ENCODE measurements at places on chromosomes 1 and 21.

DNA sequence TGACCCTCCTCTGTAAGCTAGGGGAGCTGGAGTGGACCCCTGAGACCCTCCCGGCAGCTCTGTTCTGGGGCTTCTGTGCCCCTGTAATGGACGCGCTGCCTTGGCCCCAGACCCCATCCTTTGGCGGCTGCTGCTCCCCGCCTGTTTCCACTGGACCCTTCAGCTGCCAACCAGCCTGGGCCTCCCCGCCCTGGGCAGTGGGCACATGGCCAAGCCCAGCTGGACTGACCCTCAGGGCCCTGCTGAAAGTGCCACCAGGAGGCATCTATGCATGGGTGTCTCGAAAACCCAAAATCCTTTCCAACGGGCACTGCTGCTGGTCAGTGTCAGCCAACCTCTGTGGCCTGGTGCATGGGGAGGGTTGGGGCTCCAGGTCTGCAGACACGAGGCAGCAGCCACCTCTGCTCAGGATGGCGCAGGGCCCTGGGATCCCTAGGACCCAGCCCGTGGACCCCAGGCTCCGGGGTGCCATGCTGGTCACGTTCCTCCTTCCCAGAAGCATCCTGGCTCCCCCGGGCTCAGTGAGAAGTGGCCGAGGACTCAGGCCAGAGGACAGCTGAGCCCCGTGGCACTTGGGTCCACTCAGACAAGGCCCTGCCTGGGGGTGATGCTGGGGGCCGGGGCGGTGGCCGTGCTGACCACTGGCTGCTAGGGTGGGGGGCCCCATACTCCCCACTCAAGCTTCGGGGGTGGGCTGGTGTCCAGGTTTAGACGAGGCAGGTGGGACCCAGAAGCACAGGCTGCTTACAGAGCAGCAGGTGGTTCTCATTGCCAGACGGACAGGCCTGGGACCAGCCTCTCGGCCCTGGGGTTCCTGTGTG lies 46.9 kb downstream of the SLX9 start:
- DNase-seq = no peak

GRCh38 chr1:7975212-7975865 lies 13.8 kb downstream of the PARK7 start:
- DNase-seq = no peak

- DNase-seq = no peak
Observed at GRCh38 chr21:25188677-25189079, 418.6 kb downstream of the MRPL39 start.

- DNase-seq = no peak
Observed at GRCh38 chr1:27774654-27775053, 1.6 kb downstream of the STX12 start.

DNA sequence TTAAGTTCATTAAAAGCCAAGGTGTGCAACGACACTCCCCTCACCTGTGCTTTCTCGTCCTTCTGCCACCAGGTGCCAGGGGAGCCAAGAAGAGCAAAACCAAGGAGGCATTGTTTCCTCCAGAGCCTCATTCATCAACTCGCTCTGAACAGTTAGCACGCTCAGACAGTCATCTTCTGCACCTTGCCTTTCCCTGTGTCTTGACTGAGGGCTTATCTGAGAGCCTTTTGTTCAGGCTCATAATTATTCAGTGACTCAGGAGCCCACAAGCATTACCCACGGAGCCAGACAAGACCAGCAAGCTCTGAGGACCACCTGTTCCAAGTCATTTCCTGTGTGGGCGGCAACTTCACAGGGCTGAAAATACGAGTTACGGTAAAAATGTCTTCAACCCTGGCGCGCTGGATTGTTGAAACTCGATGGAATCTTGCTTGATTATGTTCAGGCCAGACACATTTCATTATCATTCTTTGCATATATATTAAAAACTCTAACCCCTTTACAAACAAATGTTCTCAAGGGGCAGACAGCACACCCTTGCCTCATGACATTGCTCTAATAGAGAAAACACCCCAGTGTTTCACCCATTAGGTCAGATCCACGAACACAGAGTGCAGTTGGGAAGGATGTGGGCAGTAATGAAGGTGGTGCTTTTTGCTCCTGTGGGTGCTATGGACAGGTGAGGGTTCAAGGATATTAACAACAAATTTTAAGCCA lies 89.7 kb upstream of the RUNX1 start:
- no peak for DNase-seq

GRCh38 chr1:14975119-14975518 lies 178.4 kb upstream of the TMEM51 start:
- no peak for DNase-seq

- DNase-seq = no peak
Observed at GRCh38 chr1:20726118-20726911, 6.2 kb downstream of the SH2D5 start.

GRCh38 chr1:112083487-112083886 lies 94.0 kb upstream of the KCND3 start:
- DNase-seq = no peak

DNA sequence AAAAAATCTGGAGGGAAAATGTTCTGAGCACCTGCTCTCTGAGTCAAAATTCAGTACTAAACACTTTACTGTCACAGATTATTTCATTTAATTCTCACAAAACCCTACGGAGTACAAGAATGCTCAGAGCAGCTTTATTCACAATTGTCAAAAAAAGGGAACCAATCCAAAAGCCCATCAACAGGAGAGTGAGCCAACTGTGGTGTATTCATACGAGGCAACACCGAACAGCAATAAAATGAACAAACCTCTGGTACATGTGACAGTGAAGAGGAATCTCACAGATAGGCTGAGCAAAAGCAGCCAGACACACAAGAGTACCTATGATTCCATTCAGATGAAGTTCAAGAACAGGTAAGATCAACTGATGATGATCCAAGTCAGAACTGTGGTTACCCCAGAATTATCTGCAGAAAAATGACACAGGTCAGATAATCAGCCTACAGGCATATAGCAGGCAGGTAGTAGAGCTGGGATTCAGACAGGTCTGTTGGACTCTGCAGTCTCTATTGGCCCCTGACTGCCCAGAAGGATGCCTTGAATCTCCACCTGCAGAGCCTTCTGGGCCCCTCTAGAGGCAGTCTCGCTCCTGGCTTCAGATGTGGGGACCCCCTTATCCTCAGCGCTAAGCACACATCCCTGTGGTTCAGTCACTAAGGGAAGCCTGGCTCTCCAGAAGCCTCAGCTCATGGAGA lies 19.2 kb downstream of the SLC9A1 start:
- no peak for DNase-seq

- DNase-seq = no peak
Observed at GRCh38 chr1:211606332-211606913, 27.5 kb upstream of the SLC30A1 start.

DNA sequence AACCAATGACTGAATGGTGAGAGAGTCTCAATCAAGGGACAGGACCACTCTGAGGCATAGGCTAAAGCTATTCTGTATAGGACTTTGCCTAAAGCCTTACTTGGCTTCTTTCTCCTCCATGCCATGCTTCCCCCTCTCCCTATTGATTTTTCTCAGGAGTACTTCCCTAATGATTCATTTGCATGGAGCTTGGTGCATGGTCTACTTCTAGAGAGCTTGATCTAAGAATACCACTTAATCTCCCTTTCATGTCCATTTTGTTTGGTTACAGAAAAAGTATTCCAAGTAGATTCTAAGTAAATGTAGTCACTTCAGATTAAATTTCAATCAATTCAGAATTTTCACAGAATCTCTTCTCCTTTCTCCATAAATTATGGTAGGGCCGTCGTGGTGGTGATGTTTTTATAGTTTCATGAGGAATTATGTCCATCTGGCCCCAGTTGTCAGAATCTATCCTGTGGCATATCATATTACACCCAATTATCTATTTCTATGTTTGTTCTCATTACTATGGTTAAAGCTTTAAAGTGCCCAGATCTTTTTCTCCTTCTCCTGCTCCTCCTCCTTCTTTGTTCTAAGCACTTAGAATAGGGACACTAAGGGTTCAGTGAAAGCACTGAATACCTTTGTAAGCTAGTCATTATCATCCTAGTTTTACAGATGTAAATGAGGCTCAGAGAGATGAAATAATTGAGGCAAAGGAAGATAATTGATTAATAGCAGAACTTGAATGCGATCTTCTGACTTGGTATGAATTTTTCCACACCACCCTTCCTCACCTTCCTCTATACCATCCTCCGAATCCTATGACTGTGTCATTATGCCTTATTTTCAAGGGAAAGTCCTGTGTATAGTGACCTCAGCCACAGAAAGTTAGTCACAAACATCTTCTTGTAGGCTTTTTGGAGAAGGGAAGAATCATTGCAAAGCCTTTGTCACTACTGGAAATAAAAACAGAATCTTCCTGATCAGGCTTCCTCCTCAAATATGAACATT lies 85.6 kb upstream of the ZRANB2 start:
- no peak for DNase-seq

GRCh38 chr1:53206735-53207379 lies 10.2 kb downstream of the CPT2 start:
- no peak for DNase-seq

DNA sequence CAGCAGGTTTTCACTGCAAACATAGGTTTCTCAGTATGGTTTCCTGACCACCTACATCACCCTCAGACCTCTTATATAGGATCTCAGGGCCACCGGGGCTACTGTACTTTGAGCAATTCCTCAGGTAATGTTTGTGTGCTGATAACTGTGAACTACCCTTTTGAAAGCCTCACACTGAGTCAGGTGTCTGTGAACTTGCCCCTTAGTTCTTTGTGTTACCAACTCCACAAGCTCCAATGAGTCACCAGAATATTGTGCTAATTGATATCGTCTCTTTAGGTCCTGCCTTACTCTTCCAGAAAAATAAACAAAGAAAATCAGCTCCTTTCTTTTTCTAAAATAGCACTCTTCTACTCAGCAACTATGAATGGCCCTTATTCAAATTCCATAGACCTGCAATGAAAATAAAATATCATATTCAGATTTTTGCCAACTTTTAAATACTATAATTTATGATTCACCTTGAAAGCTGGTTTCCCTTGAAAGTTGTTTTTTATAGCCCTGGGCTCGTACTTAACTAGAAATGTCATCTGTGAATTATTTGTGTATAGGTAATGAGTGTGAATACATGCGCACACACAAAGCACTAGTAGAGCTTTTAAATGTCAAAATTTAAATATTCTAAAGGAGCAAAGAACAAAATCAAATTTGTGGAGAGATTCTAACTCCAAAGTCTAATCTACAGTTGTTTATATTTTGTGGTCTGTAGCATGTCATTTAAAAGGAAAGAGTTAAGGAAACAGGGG lies 88.1 kb upstream of the WARS2 start:
- DNase-seq = no peak

- DNase-seq = no peak
Observed at GRCh38 chr21:28357743-28358142, 634.9 kb downstream of the LTN1 start.

GRCh38 chr1:56797065-56797685 lies 22.0 kb downstream of the FYB2 start:
- no peak for DNase-seq

DNA sequence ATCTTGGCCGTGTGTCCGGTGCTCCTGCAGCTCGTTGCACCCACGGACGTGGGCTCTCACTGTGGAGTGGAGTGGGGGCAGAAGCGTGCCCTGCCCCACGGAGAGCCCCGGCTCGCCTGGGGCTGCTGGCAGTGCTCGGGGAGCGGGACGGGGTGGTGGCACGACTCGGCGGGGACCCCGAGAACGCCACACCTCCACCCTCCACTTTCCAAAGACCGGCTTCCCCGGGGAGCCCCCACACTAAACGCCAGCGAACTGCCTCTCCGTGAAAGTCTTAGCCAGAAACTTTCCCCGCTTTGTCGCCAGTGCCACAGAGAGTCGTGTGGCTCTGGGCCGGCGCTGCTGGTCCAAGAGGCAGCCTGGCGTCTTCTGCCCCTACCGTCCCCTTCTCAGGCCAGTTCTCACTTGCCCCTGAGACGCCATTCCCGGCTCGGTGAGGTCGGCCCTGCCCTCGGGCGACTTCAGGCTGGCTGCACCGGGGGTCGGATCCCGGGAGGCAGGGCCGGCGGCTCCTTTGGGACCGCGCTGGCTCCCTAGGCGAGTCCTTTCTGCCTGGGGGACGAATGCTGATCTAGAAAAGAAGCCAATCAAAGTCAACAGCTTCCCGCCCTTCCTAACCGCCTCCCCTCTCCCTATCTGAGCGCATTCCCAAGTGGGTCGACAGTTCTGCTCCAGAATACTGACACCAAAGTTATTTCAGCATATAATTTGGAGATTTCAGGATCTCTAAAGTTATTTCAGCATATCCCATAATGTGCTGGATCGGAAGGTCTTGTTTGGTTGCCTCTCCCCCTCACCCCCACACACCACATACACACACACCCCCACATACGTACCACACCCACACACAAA lies 2.6 kb upstream of the SAMD13 start:
- no peak for DNase-seq

- no peak for DNase-seq
Observed at GRCh38 chr1:98653123-98653522, 8.4 kb upstream of the SNX7 start.

DNA sequence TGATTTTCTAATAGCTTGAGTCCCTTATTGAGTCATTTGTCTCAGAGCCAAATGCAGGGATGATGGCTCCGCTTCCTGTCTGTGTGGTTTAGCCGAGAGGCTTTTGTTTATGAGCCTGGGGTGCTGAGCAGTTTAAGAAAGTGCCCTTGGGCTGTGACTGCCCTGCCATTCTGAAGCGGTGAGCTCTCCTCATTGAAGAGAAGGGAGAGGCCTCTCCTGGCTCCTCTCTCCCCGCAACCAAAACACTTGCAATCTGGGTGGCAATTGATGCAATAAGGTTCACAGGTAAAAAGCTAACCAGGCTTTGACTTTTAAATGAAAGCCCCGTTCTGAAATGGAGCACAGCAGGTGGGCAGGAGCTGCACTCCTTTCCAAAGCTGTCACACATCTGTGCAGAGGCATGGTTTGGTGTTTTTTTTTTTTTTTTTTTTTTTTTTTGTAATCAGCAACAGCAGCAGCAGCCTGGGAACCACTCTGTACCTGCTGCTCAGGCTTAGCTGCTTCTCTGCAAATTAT lies 403.7 kb downstream of the SIPA1L2 start:
- no peak for DNase-seq

- DNase-seq = no peak
Observed at GRCh38 chr1:94143809-94144176, 22.8 kb upstream of the ABCA4 start.

DNA sequence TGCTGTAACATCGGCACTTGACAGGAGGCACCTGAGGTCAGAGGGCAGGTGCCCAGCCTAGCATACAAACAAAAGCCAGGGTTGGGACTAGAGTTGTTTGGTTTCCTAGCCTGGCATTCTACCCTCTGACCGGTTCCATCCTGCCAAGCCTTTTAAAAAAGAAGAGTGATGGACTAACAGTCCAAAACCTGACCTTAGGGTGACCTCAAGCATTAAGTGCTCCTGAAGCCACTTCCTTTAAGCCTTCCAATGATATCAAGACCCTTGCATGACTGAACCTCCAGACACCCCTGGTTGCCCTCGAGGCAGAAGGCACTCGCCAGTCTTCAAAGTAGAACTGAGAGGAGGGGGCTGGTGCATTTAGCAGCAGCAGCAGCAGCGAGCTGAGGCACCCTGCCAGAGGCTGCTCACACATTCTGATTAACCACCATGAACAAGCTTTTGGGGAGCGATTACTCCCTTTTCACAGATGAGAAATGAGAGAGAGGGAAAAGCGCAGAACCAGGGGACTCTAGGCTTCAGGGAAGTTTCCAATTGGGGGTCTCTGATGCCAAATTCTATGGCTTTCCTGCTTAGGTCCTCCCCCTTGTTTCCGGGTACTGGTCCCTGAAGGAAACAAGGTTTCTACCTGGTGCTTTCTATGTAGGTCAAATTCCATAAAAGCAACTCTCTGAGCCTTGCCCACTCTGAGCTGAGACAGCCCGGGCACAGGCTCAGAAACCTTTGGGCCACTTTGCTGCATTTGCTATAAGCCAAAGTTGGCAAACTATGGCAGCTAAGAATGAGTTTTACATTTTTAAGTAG lies 9.2 kb downstream of the SLC2A1 start:
- DNase-seq = no peak
